Dermis microvascular lymphatic vessel endothelial cell (primary cell): ENCODE measurements at places on chromosomes 1 and 21. TPM values are rescaled to one million over a fixed set of nuclear protein-coding genes. Genes with fewer than 3 reads are reported as not detected.

- DNase-seq = peak; percentile 36
Observed at GRCh38 chr1:176241385-176242015, 34.4 kb upstream of the COP1 start.

- no peak for DNase-seq
Observed at GRCh38 chr1:85148524-85149250, 52.1 kb downstream of the SYDE2 start.

DNA sequence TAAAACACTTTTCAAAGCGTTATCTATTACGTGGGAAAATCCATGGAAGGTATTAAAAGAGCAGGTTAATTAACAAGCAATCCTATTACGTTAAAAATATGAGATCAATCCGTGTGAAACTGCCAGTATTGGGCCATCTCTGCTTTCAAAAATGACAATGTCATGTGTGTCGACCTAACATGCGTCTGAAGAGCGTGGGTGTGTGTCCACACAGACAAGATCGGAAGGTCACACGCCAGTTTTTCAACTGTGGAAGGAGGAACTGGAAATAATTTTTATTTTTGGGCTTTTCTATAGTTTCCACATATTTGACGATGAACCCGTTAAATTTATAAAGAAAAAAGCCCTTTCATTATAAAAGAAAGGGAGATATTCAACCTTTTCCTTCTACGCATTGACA is 17.6 kb upstream of the ALDH4A1 start:
- DNase-seq = no peak

GRCh38 chr1:116226017-116226416 is 114.8 kb downstream of the MAB21L3 start:
- no peak for DNase-seq

- DNase-seq = no peak
Observed at GRCh38 chr1:175405766-175406165, 213.2 kb upstream of the KIAA0040 start.

DNA sequence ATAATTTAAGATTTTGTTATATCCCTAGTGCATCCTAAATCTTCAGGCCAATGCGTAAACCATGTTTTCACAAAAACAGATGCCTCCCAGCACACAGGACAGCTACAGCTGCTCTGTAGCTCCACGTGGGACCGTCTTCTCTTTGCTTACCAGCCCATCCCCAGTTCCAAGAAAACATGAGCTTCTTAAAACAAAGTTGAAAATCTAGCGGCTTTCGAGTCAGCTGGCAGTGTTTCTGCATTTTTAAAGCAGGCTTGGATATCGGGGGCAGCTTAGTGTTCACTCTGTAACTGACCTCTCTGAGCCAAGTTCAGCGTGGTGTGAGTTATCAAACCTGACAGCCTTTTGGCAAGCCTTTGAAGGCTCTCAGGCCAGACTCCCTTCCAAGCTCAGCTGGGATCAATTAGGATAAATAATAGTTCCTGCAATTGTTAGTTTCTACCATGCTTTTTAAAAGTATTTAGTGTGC is 881.5 kb downstream of the LTN1 start:
- DNase-seq = no peak

Gene SYTL1
- under 0.01 and 0.13 TPM in 2 replicates for total RNA-seq

Gene TFAP2E
- 0.13 TPM in 2 replicates for total RNA-seq

Gene ASCL5
- not detected in 2 replicates for total RNA-seq

Gene TIAM1
- total RNA-seq = 0.38 and 0.64 TPM in 2 replicates

Gene CHIA
- not detected in 2 replicates for total RNA-seq
